LHCN-M2 (cell line): ENCODE measurements at places on chromosomes 2 and 18.

GRCh38 chr18:24108641-24109040 is 30.2 kb upstream of the CABYR start:
- DNase-seq = no peak

GRCh38 chr18:45723567-45724355 is at the start of gene SLC14A1:
Gene SLC14A1, plus strand, starts transcription at chr18:45724181. Its CDS starts 6,140 bp downstream, at chr18:45730321.
- DNase-seq = no peak

GRCh38 chr2:120593921-120594686 is 141.6 kb upstream of the GLI2 start:
- DNase-seq = no peak

DNA sequence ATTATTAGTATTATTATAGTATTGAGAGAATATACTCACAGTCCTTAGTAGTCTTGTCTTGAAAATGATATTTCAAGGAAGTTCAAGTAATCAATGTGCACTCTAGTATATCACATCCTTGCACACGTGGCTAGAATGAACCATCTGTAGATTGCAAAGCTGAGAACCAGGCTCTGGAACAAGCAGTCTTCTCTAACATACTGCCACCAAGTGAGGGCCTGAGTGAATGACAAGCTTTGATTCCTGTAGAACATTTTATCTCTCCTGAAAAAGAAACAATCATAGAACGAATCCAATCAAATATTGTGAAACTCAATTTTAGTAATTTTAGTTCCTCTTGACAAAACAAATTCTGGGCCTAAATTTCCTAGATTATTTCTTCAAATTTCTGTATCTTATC is 55.3 kb upstream of the SULT1C3 start:
- peak; percentile 34 for DNase-seq

- DNase-seq = no peak
Observed at GRCh38 chr2:24432735-24433134, 58.3 kb upstream of the NCOA1 start.
